ENCODE measurements at places on chromosomes 12 and 14.

- no peak for DNase-seq
Measured at GRCh38 chr14:55249423-55249822, 21.8 kb upstream of the FBXO34 start.

- DNase-seq: no peak
Measured at GRCh38 chr14:84584511-84584910, 945.4 kb upstream of the FLRT2 start.

DNA sequence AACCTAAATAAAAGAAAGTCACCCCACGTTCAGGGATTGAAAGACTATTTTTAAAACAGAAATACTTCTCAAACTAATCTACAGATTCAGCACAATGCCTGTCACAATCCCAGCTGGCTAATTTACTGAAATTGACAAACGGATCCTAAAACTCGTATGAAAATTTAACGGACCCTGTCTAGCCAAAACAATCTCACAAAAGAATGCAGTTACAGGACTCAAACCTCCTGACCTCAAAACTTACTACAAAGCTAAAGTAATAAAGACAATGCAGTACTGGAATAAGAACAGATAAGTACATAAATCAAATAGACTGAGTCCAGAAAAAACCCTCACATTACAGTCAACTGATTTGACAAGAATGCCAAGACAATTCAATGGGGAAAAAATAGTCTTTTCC is 48.8 kb downstream of the IPO8 start:
- DNase-seq: no peak

- no peak for DNase-seq
Measured at GRCh38 chr12:40336573-40337199, 111.9 kb downstream of the LRRK2 start.

- no peak for DNase-seq
Measured at GRCh38 chr14:67010602-67011001, 178.6 kb upstream of the GARIN2 start.

- no peak for DNase-seq
Measured at GRCh38 chr12:121325922-121326396, 26.3 kb downstream of the ANAPC5 start.

DNA sequence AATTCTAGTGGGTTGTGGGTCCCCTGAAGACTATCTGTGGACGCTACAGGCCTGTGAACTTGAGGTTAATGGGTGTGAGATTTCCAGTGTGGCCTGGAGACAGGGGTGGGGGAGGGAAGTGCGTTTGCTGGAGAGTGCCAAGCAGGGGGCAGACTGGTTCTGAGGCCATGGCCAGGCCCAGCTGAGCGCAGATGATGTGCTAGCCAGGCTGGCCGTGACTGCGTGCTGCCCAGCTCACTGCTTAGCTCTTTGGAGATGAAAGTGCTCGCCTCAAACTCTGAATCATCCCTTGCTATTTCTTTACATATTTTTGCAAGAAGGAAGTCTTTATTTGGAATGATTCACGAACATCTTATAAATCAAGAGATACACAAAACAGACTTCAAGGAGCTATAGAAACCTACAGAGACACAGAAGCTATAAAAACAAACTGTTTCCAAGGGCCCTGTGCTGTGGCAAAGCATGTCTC is 75.2 kb upstream of the PLEKHG3 start:
- no peak for DNase-seq

GRCh38 chr12:9866860-9867269 is 2.3 kb downstream of the CLEC2B start:
- no peak for DNase-seq
